ENCODE measurements at places on chromosomes 7 and 10.

GRCh38 chr7:127665922-127666321 is 13.9 kb downstream of the SND1 start:
- ATAC-seq, result no peak

DNA sequence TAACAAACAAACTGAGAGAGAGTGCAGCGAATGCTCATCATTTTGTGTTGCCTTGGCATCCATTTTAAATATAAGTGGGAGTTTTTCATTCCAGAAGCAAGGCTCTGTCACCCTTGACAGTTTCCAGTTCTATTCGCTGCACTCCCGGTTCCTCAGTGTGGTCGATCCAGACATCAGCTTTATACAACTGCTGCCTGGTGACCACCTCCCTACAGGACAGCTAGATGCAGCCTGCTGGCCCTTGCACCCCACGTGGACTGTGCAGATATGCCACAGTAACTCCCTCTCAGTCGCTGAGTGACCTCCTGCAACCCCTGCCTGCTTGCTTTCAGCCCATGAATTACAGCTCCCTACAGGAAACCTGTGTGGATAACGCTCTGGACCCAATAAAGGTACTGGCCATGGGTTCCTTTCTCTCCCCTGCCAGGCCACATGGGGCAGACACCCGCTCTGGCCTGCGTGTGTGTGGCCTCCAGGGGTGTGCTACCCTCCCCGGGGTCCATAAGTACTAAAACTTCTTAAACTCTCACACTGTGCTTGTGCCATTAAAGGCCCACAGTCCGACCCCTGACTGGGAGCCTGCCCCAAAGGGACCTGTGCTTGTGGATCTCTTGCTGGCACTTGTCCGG is 23.6 kb downstream of the BEND7 start:
- ATAC-seq, result no peak

GRCh38 chr10:50351483-50352146 is 100.3 kb upstream of the ASAH2 start:
- no peak for ATAC-seq

DNA sequence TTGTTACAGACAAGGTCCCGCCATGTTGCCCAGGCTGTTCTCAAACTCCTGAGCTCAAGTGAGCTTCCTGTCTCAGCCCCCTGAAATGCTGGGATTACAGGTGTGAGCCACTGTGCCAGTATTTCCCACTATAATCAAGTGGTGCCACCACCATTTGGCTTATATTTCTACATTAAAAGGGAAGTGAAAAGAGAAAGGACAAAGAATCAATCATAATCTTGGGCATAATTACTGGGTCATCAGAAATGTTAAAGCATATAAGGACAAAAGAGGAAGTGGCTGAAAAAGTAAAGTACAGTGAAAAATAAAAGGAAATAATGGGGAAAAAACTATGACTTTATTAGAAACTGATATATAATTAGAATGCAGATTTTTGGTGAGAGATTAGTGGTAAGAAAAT is 25.7 kb upstream of the ENTPD1 start:
- ATAC-seq, result no peak

DNA sequence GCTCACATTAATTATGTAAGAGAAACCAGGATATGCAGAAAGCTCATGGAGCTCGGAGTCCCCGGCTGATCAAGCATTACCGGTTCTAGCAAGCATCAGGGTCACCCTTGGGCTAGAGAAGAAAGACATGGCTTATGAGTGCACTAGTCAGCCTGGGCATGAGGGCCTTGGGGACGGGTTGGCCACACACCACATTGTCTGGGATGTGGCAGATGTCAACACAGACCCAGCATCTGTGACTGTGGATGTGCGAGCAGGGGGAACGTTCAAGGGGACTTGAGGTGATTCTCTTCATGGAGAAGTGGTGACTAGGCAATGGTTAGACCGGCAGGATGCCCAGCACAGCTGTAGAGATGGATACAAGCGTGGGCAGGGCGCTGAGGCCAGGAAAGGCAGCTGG is 13.7 kb downstream of the ZMIZ2 start:
- peak; percentile 70 for ATAC-seq

Data from esophagus mucosa (tissue), 1 donor.